ENCODE measurements at places on chromosomes 5 and 9.
A peak's percentile ranks its signal among the peaks of the same experiment; 100 is the strongest.

GRCh38 chr9:68822596-68823165, 117.6 kb downstream of the PIP5K1B start:
- no peak for DNase-seq

GRCh38 chr9:123637945-123638634, 282.1 kb downstream of the CRB2 start:
- DNase-seq: no peak

- no peak for DNase-seq
Measured at GRCh38 chr5:16807547-16807864, 128.6 kb downstream of the MYO10 start.

- no peak for DNase-seq
Measured at GRCh38 chr9:72309364-72310133, 55.5 kb downstream of the ZFAND5 start.

DNA sequence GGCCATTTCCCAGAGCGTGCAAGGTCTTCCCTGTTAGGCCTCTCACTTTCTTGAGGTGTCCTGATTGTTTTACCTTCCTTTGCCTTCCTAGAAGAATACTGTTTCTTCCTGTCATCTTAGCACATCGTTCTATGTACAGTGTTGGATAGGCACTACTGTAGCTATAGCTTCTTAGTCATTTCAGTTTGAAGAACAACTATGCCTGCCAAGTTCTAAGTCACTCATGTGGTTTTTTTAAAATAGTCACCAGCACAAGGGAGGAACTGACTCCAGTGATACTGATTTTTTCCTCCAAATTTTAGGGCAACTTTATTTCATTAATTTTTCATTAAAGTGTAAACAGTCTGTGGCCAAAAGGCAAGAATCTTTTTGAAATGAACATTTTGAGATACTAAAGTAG, 122.4 kb upstream of the NR5A1 start:
- DNase-seq: no peak

DNA sequence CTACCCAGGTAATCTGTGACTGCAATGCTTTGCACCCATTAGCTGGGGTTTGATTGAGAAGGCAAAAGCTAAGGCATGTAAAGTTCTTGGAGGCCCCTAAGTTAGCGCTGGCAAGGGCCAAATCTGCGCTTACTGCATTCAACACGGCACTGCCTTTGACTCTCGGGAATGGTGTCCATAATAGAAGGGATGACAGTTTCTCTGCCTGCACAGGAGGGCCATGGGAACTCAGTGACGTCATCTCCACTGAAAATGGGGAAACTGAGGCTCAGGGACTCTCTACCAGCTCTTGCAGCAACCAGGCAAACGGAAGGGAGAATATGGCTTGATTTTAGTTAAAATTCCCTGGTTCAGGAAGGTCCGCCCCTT, 487 bp downstream of the SPATA24 start:
- no peak for DNase-seq

- DNase-seq: no peak
Measured at GRCh38 chr5:101716941-101717340, 579.1 kb downstream of the SLCO4C1 start.

GRCh38 chr9:137030538-137031527, 1.1 kb downstream of the FUT7 start:
- no peak for DNase-seq

GRCh38 chr5:56279291-56279690, 46.2 kb upstream of the ANKRD55 start:
- DNase-seq: no peak

GRCh38 chr5:143695941-143696340, 116.0 kb upstream of the HMHB1 start:
- DNase-seq: no peak

DNA sequence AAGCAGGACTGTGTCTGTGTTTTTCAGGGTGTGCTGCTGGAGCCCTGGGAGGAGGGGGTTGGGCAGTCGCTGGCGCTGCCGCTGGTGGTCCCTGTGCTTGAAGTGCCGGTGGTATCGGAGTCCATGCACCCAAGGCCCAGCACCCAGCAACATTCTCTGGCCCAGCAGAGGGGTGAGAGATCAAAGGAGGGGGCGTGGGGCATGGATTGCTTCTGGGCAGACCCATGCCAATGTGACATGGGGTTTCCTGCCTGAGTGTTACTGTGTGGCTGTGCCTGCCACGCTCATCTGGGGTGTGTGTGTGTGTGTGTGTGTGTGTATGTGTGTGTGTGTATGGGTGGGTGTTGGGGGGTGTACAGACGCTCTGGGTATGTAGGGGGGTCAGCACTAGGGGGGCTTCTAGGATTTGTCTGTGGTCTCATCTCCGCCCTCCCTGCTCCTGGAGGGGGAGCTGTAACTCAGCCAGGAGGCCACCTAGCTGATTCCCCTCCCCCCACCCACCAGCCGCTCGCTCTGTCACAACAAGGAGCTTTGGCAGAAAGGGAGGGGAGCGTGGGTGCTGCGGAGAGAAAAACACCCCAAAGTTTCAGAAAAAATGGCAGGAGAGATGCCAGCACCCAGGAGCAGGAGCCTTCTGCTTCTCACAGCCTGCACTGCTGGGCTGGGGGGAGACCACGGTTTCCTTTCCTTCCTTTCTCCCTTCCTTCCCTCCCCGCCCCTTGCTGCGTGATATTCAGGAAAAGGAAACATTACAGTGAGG, 35.9 kb upstream of the HSPA9 start:
- DNase-seq: no peak

DNA sequence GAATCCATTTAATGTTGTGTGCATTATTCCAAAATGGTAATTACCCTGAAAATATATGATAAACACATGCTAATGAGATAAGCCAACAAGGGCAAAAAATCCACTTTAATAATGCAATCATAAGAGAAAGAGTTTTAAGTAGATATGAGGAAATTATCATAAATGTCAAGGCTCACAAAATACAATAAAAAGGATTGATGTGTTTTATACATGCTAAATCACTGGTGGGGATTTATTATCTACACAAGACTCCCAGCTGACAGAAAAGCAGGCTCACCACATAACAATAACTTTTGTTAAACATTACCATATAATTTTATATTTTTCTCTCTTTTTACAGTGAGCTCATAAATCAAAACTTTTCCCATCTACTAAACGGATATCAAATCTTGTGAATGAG, 306.2 kb upstream of the GRAMD2B start:
- no peak for DNase-seq

GRCh38 chr9:89661391-89661949, 56.7 kb downstream of the GADD45G start:
- DNase-seq: no peak

GRCh38 chr9:83526211-83526610, 12.0 kb downstream of the FRMD3 start:
- DNase-seq: no peak

DNA sequence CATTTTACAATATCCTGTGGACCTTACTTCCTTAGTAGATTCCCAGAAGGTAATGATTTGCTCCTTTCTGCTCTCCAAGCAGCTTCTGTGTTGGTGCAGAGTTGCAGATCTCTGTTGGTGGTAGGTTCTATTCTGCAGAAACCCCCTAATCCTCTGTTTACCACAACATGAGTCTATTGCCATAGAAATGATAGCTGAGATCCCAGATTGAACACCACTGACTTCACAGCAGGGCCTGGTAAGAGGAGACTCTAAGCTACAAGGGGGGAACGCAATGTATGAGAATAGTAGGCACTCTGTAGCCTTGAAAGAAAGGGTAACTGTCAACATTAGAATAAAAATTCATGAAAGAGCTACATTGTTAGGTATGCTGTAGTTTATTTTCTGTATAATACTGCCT, 59.5 kb downstream of the MUSK start:
- no peak for DNase-seq

DNA sequence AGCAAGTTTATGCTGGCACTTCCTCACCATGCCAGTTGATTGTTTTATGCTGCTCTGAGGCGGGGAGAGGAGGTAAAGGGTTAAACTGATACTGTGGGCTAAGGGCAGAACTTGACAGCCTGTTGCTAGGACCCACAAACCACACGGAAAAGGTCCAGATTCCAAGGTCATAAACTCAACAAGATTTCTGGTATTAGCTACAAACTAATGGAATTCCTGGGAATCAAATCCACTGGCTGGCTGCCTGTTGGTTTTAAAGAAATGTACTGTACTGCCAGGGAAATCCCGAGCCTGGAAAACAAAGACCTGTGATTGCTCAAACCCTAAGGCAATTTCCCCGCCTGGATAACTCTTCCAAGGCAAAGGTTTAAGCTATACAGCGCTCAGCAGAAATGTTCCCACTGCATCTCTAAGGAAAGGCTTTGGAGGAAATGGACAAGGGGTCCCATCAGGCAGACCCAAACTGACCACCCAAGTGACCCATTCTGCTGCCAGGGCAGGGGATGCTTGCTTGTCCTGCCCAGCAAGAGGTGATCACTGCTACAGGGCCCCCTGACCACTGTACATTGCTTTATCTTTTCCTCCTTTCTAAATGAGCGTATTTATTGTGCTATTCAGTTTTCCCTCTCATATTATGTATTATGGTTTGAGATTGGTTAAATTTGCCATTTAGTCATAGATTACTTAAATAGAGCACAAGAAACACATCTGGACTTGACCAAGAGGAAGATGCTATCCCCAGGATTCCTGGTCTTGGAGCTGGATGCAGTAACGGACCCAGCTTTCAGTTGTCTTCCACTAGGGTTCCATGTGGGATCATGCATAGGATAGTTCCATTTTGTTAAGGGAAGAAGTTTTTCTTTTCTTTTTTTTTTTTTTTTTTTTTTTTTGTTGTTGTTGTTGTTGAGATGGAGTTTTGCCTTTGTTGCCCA, 124.3 kb downstream of the SUSD1 start:
- DNase-seq: no peak

GRCh38 chr5:31939151-31939550, 235.0 kb downstream of the GOLPH3 start:
- no peak for DNase-seq

GRCh38 chr9:120837921-120838320, 4.8 kb downstream of the PSMD5 start:
- no peak for DNase-seq

DNA sequence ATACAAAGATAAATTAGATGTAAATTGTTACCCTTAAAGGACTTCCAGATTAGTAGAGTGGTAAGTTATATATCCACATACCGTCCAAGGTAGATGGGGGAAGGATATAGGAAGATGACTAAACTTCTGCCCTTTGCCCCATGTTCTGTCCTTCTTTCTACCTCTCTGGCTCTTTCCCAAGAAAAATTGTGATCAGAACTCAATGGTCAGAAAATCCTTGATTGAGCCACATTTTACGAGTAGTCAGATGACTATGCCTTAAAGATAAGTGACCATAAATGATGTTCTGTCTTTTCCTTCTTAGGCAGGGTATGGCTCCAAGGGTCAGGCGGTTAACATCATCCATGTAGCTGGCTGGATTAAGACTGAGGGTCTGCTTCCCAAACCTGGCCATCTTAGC, 4.4 kb downstream of the FRRS1L start:
- DNase-seq: no peak

DNA sequence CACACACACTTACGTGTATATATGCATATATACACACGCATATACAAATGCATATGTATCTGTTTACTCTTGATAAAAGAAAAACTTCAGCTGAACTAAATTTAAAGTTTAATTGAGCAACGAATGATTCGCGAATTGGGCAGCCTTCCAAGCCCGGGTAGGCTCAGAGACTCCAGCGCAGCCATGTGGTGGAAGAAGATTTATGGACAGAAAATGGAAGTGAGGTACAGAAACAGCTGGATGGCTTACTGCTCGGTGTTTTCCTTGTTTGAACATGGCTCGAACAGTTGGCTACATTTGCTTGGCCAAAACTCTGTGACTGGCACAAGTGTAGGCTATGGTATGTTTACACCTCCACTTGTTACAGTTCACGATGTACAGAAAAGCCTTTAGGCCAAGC, 239.3 kb upstream of the PRDM9 start:
- no peak for DNase-seq

GRCh38 chr5:98929710-98930298, 997 bp upstream of the CHD1 start:
- DNase-seq: peak; percentile 91

DNA sequence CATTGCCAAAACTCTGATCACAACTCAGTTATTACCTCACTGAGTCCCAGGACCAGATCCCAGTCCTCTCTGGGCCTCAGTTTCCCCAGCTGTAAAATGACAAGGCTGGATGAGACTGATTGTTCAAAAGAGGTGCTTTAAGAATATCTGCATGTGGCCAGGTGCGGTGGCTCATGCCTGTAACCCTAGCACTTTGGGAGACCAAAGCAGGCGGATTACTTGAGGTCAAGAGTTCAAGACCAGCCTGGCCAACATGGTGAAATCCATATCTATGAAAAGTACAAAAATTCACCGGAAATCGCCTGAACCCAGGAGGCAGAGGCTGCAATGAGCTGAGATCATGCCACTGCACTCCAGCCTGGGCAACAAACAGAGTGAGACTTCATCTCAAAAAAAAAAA, 8.3 kb downstream of the ATOX1 start:
- DNase-seq: no peak

DNA sequence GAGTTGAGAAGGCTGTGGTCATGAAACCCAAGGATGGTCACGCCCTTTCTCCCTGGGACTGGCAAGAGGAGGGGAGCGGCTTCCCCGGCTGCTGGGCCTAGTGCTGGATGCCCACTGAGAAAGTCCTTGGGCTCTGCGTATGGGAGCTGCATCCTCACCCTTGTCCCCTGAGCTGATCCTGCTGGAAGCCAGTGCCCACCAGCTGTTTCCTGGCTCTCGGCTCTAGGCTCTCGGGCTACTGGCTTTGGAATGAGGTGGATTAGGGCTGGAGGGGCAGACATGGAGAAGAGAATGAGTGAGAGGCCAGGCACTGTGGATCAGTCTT, 149.3 kb upstream of the PPP1R26 start:
- DNase-seq: no peak

- DNase-seq: no peak
Measured at GRCh38 chr5:143893638-143894037, 81.7 kb downstream of the HMHB1 start.

DNA sequence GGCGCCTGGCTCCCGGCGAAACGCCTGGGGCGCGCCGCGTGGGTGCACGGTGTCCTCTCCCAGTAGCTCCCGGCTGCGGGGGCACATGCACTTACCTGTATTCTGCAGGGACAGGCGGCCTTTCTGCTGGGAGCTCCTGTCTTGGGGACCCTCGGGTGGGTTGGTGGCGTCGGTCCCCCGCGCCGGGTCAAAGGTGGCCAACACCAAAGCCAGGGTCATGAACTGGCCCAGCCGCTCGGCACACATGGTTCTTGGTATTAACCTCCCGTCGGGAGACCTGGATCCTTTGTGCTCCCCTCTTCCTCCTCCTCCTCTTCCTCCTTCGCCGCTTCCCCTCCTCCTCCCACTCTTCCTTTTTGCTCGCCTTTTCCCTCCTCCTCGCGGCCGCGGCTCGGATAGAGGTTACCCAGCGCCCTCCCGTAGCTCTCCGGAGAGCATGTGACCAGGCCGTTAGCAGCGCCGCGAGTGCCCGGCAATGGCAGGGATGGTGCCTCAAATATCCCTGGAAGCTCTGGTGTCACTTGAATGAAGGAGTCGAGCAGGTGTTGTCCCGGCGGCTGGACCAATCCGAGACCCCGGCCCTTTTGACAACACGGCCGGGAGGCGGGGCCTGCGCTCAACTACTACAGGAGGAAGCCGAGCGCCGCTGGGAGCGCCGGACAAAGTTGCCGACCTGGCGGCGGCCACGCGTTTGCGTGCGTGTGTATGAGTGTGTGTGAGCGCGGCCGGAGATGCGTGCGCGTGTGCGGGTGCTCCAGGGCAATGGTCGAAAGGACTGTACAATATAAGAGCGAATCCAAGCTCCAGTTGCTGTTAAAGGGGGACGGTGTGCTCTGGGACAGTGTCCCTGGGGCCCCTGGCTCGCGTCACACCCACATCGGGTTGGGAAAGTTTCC, at the start of gene STC2:
TSS of gene STC2 (minus strand) at position 467 of the 896 bp plus-strand sequence. CDS start at position 246, 221 bp downstream.
- DNase-seq: no peak
